ENCODE measurements at places on chromosomes 3 and 15.

DNA sequence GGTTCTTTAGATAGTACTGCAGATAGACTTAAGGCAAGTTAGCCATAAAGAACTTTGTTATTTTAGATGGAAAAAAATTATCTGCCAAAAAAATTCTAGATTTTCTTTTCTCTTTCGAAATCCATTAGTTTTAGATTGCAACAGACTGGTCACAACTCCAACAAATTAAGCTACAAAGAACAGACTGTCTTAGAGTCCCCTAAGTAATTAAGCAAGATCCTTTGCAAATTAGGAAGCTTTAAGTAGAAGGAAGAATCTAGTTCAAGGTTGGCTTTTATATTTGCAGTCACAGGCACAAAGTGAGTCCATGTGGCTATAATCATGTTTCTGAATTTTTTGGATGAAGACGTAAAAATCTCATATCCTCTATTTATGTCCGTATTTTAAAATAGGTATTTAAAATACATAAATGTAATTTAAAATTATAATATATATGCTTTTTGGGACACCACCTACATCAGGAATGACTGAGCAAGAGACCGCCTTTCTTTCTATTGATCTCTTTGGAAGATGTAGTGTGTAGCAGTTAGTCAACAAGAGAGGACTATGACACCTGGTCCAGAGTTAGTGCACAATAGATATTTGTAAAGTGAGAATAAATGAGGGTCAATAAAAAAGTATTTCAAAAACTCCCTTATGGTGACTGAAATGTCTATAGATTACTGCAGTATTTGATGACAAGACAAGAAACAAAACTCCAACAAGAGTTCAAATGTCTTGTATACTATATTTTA, 34.4 kb downstream of the TMEM45A start:
- DNase-seq = no peak

DNA sequence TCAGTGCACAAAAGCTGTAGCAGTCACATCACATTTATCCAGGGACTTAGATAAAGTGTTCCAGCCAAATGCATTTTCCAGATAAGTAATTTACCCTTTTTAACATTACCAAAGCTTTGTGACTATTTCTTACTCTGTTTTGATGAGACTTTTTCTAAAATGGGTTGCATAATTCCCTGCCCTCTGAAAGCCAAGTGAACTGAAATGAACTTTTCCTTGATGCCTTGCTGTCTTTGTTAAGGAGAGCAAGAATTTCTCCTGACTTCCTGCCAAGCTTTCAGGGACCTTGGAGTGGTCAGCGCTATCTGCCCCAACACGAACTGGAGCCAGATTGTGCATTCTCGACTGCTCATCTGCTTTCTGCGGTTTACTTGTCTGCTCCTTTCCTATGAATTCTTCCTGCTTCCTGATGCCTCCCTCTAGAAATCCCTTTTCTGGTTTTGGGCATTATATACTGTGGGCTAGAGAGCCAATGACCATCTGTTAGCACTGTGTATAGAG, 34.8 kb downstream of the EIF4E3 start:
- DNase-seq = no peak

- DNase-seq = no peak
These were observed 84.1 kb downstream of the CHL1 start for GRCh38 chr3:280681-281080.

GRCh38 chr15:91975241-91975978, 121.9 kb downstream of the SLCO3A1 start:
- no peak for DNase-seq

DNA sequence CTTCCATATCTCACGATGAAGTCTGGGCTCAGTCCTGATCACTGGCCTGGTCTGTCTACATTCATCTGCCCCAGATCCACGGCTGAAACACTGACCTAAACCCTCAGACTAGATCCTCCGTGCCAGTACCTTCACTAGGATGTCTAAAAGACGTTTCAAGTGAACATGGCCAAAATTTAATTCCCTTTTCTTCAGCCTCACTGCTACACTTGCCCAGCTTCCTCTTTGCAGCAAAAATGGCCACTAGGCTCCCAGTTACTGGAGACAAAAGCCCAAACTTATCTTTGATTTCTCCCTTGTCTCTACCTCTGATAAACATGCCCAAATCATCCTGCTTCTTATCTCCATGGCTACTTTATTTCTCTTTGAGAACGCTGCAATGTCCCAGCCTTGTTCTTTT, 1.7 kb downstream of the RASSF1 start:
- no peak for DNase-seq

- no peak for DNase-seq
These were observed 18.8 kb downstream of the NBEAL2 start for GRCh38 chr3:46998121-46998851.

DNA sequence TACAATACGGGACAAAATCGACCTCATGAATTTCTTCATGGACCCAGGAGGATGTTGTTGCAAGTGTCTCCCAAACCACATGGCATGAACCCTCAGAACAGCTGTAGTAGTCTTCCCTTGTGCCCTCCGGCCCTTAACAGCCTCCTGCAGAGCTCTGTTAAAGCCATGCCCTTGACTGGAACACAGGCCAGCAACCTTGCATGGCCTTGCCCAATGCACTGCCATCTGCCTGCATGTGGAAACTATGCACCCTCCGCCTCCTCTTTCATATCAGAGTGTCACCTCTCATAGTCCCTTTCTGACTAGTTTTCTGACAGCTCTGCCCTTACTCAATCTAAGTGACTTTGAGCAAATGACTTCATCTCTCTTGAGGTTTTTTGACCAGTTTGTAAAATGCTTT, 39.4 kb upstream of the TRIM71 start:
- DNase-seq = no peak

- DNase-seq = no peak
These were observed 141.4 kb downstream of the TBL1XR1 start for GRCh38 chr3:177055605-177056571.

- no peak for DNase-seq
These were observed 132.6 kb downstream of the TNIK start for GRCh38 chr3:171327441-171328174.

GRCh38 chr15:48089702-48090101, 31.1 kb upstream of the SLC24A5 start:
- no peak for DNase-seq

- DNase-seq = no peak
These were observed 7.2 kb upstream of the SLC35G2 start for GRCh38 chr3:136811701-136812100.

GRCh38 chr3:87147562-87147961, 79.5 kb upstream of the CHMP2B start:
- DNase-seq = no peak

- no peak for DNase-seq
These were observed 1273.9 kb downstream of the OTOL1 start for GRCh38 chr3:162770551-162770950.

GRCh38 chr15:83816124-83816883, 162.4 kb downstream of the ADAMTSL3 start:
- DNase-seq = no peak

DNA sequence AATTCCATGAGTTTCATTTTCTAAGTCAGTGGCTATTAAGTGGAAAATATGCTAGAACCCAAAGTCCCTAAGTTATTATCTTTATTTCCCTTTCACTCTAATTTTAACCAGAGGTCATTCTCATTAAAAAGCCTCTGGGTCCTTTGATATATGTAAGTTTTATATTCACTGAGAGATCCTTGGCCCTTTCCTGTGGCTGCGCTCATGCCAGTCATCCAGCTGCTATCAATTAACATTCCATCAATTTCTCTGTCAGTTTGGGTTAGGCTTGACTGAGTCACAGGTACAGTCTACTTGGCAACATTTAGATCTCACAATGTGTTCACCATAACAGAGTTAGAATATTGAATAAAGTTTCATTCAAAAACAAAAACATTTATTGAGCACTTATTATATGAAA, 58.0 kb upstream of the FBN1 start:
- DNase-seq = no peak

GRCh38 chr15:37698679-37699078, 235.8 kb upstream of the TMCO5A start:
- DNase-seq = no peak

DNA sequence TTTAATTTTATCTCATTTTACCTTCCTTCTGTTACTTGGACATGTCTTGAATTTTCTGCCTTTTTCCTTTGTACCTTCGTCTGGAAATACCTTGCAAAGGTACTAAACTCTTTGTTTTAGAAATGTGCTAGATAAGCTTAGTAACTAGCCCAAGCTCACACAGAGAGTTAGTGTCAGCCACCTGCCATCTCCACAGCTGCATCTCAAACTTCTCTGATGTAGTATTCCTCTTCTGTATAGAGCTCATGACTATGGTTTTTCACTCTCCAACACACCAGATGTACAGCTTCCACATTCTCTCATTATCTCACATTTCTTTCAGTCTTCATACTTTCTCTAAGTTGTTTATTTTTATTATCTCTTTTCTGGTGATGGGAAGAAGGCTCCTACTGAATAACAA, 516.6 kb upstream of the ROBO2 start:
- DNase-seq = no peak

- no peak for DNase-seq
These were observed 33.3 kb downstream of the MAPK6 start for GRCh38 chr15:52052066-52052935.

DNA sequence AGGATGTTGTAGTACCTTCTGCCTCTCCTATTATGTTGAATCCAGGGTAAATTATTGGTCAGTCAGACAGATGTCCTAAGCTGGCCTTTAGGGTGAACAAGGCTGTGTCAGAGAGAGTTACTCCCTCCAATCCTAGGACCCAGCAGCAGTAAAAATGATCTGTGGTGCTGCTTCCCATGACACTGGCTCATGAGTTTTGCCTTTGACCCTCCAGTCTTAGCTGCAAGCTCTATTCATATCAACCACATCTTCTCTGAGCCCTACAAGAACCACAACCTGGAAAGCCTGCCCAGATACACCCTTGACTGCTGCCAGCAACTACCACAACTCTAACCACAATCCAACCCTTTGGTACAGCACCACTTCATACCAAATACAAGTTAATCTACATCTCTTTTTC, 27.2 kb upstream of the PHLDB2 start:
- DNase-seq = no peak

DNA sequence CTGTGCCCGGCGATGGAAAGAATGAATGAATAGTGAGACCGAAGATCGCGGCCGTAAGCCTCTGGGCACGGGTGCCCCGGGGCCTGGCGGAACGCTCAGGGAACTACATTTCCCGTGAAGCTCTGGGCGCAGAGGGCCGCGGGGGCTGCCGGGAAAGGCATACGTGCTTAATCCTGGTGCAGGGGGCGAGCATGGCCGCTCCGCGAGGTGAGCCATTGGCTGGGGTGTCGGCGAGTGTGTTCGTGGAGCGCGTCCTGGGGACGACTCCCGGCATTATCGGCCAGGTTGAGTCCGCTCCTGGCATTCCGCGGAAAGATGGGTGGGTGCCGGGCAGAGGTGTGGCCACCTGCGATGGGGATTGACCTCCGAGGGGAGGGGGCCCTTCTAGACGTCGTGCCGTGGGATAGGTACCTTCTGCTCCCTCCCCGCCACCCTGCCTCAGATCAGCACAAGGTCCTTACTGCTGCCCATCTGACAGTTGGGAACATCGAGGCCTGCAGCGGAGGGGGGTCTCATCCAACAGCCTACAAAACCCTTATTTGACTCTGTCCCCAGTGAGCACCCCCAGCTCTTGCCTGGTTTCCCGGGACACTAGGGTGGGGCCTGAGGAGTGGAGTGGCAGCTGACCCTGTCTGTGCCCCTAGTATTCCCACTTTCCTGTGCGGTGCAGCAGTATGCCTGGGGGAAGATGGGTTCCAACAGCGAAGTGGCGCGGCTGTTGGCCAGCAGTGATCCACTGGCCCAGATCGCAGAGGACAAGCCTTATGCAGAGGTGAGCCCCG, at the start of gene MPI:
MPI (plus strand) TSS at position 160 of the 782 bp plus-strand sequence; CDS start at position 192, 32 bp downstream.
- peak; percentile 56 for DNase-seq

- DNase-seq = no peak
These were observed 13.3 kb upstream of the DCLK3 start for GRCh38 chr3:36777424-36778218.

DNA sequence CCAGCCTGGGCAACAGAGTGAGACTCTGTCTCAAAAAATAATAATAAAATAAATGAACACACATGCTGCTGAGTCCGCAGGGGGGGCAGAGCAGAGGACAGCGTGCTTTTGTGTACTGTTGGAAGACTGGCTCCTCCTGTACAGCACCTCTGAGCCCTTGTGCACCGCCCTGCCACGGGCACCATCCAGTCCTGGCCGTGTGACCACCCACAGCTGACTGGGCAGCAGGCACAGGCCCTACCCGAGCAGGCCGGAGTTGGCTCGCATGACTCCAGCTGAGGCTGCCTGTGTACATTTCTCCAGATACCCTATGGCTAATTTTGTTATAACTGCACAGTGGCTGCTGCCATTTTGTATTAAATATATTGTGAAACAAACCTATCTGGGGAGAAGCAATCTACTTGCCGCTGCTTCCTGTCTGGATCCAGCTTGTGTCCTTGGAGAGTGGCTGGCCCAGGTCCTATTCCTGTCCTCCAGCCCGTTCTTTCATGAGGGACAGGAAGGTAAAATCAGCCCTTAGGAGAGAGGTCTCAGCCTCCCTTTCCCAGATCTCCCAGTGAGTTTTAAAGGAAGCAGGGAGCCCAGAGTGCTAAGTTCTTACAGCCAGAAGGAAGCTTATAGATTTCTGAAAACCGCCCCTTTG, 14.6 kb downstream of the IVD start:
- no peak for DNase-seq

- no peak for DNase-seq
These were observed 91.4 kb downstream of the SMAD3 start for GRCh38 chr15:67156834-67157233.

DNA sequence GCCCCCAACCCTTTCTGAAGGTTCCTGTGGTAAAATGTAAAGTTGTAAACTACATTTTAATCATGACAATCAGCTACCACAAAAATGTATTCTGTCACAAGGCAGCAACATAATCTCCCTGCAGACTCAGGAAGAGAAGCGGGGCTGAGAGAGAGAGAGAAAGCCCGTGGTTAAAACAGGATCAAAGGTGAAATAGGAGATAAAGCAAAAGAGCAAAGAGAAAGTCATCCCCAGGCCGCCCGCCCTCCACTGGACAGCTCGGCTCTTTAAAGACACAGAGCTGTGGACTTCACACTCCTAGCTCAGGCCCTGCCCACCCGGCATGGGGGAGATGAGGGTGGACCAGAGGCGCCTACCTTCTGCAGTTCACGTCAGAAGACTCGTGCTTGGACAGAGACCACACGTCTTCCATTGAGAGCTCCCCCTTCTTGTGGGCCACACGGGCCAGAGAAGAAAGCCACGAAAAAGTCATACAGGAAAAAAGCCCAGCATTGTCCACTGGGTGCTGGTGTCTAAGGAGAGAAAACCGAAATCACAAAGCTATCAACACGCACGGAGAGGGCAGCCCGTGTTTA, 29.4 kb downstream of the ABCC5 start:
- no peak for DNase-seq
